ENCODE measurements at places on chromosomes 11 and 22.

DNA sequence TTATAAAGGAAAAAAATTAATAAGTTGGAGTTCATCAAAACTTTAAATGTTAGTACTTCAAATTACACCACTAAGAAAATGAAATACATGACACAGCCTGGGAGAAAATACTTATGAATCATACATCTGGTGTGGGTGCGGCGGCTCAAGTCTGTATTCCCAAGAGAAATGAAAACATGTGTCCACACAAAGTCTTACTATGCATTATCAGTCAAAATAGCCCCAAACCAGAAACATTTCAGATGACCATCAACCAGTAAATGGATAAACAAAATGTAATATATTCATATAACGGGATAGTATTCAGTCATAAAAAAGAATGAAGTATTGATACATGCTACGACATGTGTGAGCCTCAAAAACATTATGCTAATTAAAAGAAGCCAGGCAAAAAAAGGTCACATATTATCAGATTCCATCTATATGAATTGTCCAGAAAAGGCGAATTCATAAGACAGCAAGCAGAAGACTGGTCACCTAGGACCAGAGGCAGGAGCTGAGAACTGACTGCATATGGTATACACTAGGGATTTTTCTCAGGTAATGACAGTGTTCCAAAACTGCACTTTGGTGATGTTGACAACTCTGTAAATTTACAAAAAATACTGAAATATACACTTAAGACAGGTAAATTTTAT, 5.3 kb upstream of the AKIP1 start:
- DNase-seq: no peak

GRCh38 chr22:36541831-36542411, 13.0 kb upstream of the EIF3D start:
- no peak for DNase-seq

- no peak for DNase-seq
Observed at GRCh38 chr11:68329978-68330699, 17.7 kb downstream of the LRP5 start.

GRCh38 chr11:34909955-34910354, 6.2 kb downstream of the APIP start:
- no peak for DNase-seq

DNA sequence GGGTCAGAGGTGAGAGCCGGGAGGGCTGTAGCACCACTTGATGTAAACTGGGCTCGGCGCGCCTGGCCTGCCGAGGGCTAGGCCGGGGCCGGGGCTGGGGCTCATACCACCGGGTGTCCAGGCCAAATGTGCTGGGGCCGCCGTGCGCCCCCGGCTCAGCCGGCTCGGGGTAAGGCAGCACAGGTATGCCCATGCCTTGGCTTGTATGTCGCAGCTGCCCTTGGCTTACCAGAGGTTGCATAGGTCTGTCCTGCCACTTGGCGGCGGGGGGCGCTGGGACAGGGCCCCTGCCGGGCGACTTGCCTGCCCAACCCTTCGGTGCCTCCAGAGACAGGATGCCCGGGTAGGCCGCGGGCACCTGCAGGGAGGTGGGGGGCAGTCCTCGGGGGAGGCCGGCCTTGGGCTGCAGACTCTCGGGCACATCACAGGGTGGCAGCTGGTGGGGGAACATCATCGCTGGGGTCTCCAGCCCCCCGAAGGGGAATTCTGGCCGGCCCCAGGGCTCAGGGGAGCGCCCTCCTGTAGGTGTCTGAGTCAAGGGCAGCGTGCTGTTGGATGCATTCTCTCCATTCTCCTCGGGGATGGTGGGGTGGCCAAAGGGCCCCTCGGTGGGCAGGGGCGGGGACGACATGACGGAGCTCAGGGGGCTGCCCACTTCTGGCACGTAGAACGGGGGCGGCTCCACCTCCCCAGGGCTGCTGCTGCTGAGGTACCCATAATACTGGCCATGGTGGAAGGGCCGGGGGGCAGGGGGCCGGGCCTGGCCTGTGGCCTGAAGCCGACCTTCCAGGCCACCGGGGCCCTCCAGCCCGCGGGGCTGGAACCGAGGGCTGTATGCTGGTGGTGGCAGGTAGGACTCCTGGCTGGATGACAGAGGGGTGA, 36.4 kb downstream of the IGSF9B start:
- no peak for DNase-seq

All from renal cortex interstitium (tissue), 15 donors.